Metanephros (tissue), 2 donors: ENCODE measurements at places on chromosomes 5 and 9. TPM values are rescaled to one million over a fixed set of nuclear protein-coding genes. Genes with fewer than 3 reads are reported as not detected.

Gene NOL8
- total RNA-seq: 18.5 TPM

Gene CER1
- total RNA-seq: 1.1 TPM

Gene LECT2
- total RNA-seq: not detected

Gene MZB1
- 0.93 TPM for total RNA-seq

Gene TNC
- total RNA-seq: 556 TPM

Gene ASPN
- 33.7 TPM for total RNA-seq

Gene OR1J2
- not detected for total RNA-seq

Gene TRPM6
- total RNA-seq: 3.0 TPM

Gene GABRA6
- total RNA-seq: not detected

Gene MSX2
- total RNA-seq: 0.47 TPM
